Stimulated activated CD8-positive, alpha-beta memory T cell treated with anti-CD3 and anti-CD28 coated beads, Interleukin-4, amount 100 ng/mL, for 1 hour (primary cell): ENCODE measurements at places on chromosomes 7 and 10.

GRCh38 chr7:27163288-27164044 is 1.9 kb downstream of the HOXA9 start:
- DNase-seq: no peak

DNA sequence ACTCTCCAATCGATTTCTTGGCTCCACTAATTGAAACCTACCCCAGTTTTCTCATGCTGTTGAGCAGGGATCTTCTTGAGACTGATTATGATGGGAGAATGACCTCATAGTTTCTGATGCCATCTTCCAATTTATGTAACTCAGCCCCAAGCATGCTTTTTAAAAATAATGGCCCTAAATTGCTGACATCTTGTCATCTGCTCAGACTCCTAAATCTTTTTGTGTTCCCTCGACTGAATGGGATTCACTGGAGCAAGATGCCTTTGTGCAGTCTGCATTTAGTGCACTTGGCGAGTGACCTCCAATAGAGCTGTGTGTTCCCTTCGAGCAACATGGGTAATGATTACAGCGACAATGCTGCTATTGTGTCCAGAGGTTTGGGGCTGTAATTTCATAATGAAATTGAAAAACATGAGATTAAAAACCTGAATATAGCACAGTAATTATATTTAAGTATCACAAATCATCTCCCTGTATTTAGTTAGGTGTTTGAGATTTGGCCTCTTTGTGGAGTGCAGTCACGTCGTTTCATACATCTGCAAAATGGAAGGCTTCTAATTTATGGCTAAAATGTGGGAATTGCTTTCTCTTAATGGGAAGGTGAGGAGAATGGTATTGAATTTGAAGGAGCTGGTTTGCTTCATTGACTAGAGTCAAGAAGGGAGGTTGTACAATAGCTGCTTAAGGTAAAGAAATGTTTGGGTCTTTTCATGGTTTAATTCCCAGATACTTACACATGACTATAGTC is 192.9 kb downstream of the AUTS2 start:
- no peak for DNase-seq

- DNase-seq: no peak
Measured at GRCh38 chr10:44874166-44874565, 37.0 kb upstream of the TMEM72 start.

GRCh38 chr10:103603382-103603781 is 109.9 kb downstream of the NEURL1 start:
- no peak for DNase-seq

DNA sequence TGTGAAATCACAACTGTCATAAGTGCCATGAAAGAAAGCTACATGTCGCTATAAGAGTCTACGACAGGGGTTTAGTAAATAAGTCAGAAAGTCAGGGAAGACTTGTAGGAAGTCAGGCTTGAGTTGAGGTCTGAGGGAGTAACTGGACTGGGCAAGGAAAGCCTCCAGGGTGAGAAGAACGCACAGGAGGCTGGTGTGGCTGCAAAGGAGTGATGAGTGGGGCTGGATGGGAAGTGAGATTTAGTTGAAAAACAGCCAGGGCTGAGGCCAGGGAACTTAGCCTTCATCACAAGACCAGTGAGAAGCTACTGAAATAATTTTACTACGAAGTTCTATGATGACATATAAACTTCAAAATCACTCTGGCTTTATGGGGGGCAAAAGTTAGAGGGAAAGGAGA is 763.7 kb upstream of the PHF14 start:
- DNase-seq: no peak

DNA sequence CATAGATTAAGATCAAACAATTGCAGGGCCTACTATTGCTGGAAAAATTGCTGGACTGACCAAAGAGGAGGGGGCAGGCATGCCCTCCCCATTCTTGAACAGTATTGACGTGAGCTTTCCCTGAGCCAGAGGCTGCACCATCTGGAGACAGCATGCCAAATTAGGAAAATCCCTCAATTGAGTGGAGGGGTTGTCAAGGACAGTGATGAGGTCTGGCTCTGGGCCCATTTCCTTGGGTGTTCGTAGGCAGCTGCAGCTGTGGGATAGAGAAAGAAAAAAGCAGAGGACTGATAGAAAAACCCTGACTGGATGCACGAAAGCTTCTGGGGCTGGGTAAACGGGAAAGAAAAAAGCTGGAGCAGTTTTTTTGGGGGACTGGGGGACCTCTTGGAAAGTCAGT is 22.8 kb upstream of the ORC5 start:
- no peak for DNase-seq

- no peak for DNase-seq
Measured at GRCh38 chr10:47047127-47047504, 135.9 kb downstream of the PTPN20 start.

DNA sequence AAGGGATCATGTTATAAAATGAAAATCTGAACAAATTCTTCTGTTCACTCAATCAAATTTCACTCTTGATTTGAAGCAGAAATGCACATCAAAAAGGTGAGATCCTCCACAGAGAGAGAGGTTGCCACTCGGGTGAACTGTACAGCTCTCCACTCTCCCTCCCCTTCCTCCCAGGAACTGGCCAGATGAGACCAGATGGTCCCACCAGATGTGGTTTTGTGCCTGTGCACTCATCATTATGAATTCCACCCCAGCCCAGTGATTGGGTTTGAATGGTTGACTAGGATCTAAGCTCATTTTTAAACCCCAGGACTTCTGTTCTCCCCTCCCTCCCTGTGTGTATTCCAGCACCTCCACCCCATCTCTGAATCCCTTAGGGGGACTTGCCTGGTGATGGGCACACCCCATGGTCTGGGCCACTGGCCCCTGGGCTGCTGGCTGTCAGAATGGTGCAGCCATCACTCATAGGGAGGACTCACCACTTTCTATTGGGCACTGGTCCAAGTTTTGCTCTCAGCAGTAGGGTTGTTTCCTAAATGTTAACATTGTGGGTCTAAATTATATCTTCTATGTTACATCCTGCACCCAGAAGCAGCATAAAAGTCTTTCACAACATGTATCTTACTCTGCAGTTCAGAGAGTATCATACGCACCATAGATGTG is 393.1 kb downstream of the TNS3 start:
- DNase-seq: no peak

DNA sequence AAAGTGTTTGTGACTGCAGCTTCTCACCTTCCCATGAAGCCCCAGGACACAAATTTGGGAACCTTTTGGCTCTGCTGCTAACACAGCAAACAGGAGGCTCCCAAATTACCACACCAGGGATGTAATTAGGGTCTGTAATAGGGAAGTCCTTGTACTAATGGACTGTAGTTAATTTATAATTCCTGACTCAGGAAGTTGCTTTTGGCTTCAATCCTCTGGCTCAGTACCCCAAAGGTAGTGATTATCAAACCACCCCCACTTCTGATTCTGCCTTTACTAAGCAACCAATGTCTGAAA is 3.8 kb upstream of the MALSU1 start:
- no peak for DNase-seq

DNA sequence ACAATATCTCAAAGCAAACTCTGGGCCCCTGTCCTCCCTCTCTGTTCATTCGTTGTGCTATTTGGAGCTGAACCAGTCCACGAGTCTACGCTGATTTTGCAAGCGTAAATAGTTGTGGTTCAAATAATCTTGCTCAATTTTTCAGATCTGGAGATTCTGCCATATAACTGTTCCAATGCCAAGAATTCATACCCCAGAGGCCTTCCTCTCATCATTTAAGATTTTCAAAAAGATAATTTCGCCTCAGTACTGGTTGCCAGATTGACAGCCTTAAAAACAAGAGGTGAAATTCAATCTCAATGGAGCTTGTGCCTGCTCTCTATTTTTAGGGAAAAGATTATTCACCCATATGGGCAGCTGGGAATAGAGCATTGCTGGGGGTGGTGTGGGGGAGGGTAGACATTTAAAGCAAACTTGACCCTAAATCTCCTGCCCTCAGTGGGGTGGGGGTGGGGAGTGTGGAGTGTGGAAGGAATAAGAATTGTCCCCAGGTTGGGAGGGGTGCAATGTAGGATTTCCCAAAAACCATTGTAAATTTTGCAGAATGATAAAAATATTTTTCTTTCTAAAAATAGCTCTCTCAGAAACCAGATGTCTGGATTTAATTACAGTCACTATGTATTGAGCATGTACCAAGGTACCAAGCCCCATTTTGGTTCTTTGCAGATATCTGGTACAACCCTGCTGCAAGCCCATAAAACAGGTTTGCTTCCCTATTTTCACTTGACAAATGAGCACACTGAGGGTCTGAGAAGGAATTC is 104.7 kb upstream of the EEPD1 start:
- no peak for DNase-seq

DNA sequence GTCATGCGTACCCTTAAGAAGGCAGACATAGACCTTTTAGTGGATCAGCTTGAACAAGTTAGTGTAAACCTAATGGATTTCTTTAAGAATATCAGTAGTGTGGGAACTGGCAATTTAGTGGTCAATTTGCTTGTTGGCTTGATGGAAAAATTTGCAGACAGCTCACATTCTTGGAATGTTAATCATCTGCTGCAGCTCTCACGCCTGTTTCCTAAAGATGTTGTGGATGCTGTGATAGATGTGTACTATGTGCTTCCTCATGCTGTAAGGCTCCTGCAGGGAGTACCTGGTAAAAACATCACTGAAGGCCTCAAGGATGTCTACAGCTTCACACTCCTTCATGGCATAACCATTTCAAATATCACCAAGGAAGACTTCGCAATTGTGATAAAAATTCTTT is 103.4 kb downstream of the ABCA13 start:
- no peak for DNase-seq

- no peak for DNase-seq
Measured at GRCh38 chr7:106070567-106071254, 41.4 kb downstream of the SYPL1 start.

- DNase-seq: no peak
Measured at GRCh38 chr10:74244097-74244685, 93.2 kb downstream of the ADK start.

DNA sequence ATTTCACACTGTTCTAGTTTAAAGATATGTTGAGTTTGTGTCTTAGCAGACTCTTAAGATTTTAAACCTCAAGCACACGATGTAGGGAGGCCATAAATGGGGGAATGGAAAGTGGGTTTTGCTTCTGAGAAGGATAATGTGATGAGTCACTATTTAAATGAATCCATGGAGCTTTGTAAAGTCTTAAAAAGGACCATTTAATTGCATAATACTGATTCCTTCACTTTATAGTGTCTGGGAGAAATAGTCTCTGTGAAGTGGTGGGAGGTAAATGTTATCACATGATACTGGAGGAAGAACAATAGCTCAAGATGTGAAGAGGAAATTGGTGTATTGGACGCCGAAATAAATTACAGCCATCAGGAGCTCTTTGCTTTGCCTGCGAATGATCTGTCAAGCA is 84.0 kb upstream of the MYO3A start:
- no peak for DNase-seq

- DNase-seq: no peak
Measured at GRCh38 chr10:71634531-71635164, 84.9 kb downstream of the C10orf105 start.

DNA sequence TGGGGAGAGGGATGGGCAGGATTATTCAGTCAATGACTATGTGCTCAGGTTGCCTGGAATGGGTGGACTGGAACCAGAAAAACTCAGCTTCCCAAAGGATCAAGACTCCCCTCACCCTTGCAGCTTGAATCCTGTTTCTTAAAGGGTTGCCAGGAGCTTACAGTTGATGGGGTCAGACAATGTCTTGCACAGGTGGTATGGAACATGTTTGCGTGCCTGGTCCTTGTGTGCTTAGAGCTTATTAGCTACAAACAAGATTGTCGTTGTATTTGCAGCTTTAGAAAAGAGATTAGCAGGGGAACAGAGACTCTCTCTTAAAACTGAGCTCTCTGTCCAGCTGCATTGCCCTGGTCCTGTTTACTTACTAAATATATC is 56.9 kb downstream of the PRR15 start:
- no peak for DNase-seq

- DNase-seq: peak; percentile 87
Measured at GRCh38 chr10:75210282-75211006, at the start of gene VDAC2. TSS of gene VDAC2 (plus strand) at chr10:75210796. CDS start at chr10:75211159, 363 bp downstream.
